Effector memory CD4-positive, alpha-beta T cell (primary cell): ENCODE measurements at places on chromosomes 3 and 15.

- DNase-seq: no peak
These were observed 16.2 kb upstream of the CHD2 start for GRCh38 chr15:92883876-92884435.

GRCh38 chr15:43749690-43750345 is 3.6 kb downstream of the PDIA3 start:
- DNase-seq: peak; percentile 43

DNA sequence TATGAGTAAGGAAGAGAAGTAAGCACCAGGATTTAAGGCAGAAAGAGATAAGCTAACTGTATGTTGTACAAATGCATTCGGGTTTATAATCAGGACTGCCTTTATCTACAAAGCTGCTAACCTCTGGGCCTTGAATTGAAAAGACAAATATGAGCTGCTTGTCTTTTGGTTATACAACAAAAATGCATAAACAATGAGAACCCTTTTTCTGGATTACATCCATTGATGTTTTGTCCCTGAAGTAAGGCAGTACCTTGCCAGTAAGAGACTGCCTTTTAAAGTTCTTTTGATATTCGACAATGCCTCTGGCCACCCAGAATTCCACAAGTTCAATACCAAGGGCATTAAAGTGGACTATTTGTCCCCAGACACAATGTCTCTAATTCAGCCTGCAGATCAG is 280.7 kb downstream of the ZNF621 start:
- DNase-seq: no peak

GRCh38 chr3:48949376-48949717 is 30.7 kb downstream of the ARIH2 start:
- no peak for DNase-seq

DNA sequence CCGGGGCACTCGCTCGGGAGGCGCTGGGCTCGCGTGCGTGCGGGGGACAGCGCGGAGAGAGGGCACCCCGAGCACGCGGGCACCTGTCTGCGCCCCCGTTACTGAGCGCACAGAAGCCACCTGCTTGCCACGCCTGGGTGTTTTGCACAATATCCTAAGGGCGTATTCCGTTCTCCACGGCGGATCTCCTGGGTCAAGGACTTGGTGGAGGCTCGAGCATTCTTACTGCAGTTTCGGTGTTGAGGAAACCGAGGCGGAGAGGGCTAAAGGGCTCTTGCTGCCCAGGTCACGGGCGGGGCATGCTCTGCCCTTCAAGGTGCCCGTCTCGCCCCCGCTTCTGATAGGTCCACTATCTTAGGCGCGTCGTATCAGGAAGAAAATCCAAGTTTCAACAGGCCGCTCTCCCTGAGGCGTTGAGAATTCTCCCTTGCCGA is 526 bp downstream of the GPD1L start:
- no peak for DNase-seq

GRCh38 chr3:149702691-149703441 is 45.0 kb upstream of the WWTR1 start:
- no peak for DNase-seq

GRCh38 chr3:102904629-102905028 is 469.8 kb downstream of the ZPLD1 start:
- no peak for DNase-seq

GRCh38 chr15:89674526-89674925 is 4.6 kb downstream of the PLIN1 start:
- DNase-seq: no peak

- DNase-seq: no peak
These were observed 706.7 kb downstream of the NTRK3 start for GRCh38 chr15:87549860-87550259.

DNA sequence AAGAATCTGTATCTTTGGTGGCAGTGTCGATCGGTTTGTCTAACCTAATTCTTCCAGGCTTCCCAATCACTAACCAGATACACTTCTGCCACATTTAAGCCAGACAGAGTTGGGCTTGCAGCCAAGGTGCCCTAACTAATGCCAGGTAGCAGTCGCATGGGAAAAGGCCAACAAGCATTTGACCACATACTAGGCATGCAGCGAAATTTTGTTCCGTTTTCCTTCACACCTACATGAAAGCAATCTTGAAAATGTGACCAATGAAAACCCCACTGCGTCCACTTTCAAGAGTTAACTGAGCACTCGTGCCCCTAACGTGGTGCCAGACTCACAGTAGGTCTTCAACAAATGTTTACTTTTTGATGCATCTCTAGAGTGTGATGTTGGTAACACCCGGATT is 192.2 kb upstream of the TPM1 start:
- no peak for DNase-seq

DNA sequence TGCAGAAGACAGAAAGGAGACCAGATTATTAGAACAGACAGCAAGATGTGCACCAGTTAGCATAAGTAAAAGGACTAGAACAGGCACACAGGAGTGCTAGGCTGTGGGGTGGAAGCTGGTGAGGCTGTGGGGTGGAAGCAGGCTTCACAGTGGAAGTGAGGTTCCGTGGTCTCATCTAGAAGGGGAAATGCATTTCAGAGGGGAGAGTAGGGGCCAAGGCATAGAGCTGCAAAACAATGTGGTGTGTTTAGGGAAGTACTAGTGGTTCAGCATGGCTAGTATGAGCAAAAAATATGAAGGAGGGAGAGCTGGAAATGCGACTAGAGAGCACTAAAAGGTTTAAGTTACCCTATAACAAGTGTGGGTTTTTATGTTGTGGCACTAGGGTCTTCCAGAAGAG is 6.5 kb downstream of the POPDC2 start:
- DNase-seq: no peak

- no peak for DNase-seq
These were observed 16.5 kb upstream of the TIMP4 start for GRCh38 chr3:12175137-12175593.

DNA sequence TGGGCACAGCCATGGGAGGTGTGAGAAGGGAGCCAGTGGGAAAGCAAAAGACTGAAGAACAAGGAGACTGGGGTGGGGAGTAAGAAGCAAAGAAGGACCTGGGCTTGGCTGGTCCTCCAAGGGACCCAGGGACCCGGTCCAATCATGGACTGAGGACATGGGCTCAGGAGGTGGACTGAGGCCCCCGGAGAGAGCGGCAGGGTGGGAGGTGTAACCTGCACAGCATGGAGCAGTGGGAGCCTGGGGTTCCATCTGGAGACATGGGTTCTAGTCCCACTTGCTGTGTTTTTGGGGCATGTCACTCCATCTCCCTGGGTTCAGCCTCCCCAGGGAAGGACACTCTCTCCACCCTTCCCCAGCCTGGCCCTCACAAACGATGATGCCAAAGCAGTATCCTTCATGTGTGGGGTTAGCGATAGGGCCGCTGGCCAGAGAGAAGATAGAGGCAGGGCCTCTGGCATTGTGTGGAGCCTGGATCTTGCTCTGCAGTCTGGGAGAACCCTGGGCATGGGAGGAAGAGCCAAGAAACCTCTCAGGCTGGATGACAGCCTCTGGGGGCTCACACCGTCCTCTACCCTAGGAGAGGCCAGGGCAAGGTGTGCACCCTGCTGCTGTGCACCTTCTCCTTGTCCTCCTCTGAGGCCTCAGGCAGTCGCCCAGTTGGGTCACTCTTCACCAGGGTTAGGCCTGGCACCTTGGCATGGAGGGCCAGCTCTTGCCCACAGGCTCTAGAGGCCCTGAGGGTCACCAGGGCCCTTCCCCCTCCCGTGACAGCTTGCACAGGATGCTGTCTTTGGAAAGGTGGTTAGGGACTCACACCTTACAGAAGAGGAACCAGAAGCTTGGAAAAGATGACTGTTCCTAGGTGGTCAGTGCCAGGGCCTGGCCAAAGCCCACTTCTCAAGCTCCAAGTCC is 26.0 kb downstream of the FBXW12 start:
- no peak for DNase-seq

- DNase-seq: no peak
These were observed 115.9 kb downstream of the TOP2B start for GRCh38 chr3:25548836-25549235.

DNA sequence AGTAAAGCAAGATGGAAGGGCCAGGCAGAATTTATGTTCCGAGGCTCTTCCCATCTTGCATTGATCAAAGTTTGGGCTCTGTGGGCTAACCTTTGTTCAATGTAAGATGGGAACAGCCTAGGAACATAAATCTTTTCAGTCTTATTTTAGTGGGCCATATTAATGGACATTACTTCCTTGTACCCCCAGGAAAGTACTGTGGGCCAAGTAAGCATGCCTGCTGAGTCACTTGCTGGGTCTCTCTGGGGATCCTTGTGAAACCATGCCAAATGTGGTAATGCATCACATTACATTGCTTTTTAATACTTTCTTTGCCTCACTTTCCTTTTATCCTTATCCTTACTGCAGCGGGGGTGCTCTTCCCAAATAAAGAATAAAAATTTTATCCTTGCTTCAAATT is 349.5 kb upstream of the POU1F1 start:
- DNase-seq: no peak

GRCh38 chr3:52221563-52222318 is 3.7 kb downstream of the TLR9 start:
- peak; percentile 47 for DNase-seq

- no peak for DNase-seq
These were observed 648.7 kb upstream of the CCDC54 start for GRCh38 chr3:106728315-106729098.

DNA sequence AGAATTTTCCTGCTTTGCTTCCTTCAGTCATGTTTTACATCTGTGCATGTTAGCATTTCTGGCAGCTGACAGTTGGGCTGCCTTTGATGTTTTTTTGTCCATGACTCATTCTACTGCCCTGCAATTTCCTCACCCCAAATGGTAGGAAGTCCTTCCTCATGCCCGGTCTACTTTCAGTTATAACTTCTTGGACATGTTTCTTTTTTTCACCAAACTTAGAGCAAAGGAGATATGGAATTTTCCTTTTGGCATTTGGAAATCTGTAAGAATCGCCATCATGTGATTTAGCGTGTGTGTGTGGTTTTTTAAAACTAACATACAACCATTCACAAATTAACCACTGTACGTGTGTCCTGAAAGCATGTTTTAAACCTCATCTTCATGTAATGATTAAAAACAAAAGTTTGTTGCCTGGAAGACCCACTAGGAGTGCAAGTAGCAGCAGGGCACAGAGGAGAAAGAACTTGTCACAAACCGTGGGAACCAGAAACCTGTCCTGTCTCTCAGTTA is 430.7 kb upstream of the CFAP20DC start:
- no peak for DNase-seq

GRCh38 chr3:129623447-129624118 is 17.1 kb upstream of the PLXND1 start:
- no peak for DNase-seq

- no peak for DNase-seq
These were observed 31.2 kb upstream of the MYO5C start for GRCh38 chr15:52326756-52327155.

DNA sequence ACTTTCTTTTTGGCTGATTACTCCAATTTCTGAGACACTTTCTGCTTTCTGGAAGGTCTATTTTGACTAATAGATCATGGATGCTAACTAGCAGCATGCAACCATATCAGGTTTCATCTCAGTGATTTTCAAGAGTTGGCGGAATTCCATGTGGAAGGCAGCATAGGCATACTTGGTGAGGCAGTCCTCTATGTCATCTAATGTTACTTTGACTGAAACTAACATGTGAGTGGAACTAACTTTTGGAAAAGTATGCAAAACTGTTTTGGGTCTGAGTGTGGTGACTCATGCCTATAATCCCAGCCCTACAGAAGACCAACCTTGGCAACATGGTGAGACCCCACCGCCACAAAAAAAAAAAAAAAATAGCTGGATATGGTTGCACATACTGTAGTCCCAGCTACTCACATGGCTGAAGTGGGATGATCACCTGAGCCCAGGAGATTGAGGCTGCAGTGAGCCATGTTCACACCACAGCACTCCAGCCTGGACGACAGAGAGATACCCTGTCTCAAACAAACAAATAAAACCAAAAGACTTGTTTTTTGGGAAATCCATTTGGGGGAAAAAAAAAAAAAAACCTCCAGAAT is 1033.7 kb downstream of the ROBO1 start:
- no peak for DNase-seq

GRCh38 chr3:54169524-54169923 is 47.2 kb downstream of the CACNA2D3 start:
- no peak for DNase-seq

- DNase-seq: no peak
These were observed at the start of gene RYR3 for GRCh38 chr15:33310481-33311311. Gene RYR3, plus strand, starts transcription at chr15:33310967. Its CDS starts 79 bp downstream, at chr15:33311046.

GRCh38 chr3:102248981-102249705 is 185.7 kb upstream of the ZPLD1 start:
- no peak for DNase-seq
